ENCODE measurements at places on chromosomes 16 and 17.

DNA sequence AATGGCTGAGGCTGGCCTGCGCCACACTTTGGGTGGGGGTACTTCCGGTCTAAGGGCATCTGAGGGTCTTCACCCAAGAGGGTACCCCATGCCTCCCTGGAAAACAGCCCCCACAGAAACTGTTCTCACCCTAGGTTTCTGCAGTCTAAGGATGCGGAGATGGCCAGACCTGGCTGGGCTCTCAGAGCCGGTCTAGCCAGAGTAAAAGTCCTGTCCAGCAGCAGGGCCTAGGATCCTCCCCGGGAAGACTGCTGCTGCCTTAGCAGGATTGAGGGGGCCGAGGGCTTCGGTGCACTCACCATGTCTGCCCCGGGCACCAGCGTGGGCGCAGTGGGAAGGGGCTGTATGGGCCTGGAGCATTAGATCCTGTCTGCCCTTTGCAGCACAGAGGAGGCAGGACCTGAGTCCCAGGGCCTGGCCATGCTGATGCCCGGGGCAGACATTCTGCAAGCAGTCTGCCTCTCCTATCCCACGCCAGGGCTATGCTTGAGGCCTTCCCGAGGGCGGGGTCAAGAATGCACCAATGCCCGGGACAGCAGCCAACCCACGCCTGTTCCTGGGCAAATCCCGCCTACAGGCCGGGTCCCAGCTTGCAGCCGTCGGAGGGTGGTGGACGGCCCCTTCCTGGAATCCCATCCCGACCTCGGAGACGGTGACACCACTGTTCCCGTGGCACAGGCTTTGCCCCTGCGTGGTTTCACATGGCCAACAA is 54.7 kb downstream of the CBFA2T3 start:
- DNase-seq: peak; percentile 44

DNA sequence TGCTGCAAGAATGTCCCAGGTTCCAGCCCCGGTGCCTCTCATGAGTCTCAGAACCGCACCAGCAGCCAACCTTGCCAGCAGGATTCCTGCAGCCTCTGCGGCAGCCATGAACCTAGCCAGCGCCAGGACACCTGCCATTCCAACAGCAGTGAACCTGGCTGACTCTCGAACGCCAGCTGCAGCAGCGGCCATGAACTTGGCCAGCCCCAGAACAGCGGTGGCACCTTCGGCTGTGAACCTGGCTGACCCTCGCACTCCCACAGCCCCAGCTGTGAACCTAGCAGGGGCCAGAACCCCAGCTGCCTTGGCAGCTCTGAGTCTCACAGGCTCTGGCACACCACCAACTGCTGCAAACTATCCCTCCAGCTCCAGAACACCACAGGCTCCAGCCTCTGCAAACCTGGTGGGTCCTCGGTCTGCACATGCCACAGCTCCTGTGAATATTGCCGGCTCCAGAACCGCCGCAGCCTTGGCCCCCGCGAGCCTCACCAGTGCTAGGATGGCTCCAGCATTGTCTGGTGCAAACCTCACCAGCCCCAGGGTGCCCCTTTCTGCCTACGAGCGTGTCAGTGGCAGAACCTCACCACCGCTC is 9.8 kb downstream of the ELOB start:
- DNase-seq: no peak

GRCh38 chr16:85996843-85997242 is 97.9 kb downstream of the IRF8 start:
- no peak for DNase-seq

GRCh38 chr16:66275775-66276428 is 90.6 kb upstream of the CDH5 start:
- peak; percentile 33 for DNase-seq

DNA sequence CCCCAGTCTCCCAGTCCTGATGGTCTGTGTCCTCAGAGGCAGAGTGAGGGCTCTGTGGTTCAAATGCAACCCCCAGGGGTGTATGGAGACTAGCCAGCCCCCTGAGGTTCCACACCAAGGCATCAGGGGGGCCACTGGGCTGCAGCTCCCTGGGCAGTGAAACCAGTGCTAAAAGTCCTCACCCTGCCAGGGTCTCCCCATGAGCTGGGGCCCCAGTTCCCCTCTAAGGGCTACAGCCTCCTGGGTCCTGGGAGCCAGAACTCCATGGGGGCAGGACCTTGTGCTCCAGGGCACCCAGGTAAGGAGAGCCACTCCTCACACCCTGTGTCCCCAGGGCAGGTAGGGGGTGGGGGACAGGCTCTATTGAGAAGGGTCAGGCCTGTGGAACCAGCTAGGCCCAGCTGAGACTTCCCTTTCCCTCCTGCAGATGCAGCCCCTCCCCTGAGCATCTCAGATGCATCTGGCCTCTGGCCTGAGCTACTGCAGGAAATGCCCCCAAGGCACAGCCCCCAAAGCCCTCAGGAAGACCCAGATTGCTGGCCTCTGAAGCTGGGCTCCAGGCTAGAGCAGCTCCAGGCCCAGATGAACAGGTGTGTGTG is 6.4 kb upstream of the DCAF7 start:
- no peak for DNase-seq

GRCh38 chr17:3641717-3642486 is 5.3 kb downstream of the CTNS start:
- DNase-seq: no peak

GRCh38 chr17:2883544-2884213 is 87.4 kb downstream of the RAP1GAP2 start:
- no peak for DNase-seq

DNA sequence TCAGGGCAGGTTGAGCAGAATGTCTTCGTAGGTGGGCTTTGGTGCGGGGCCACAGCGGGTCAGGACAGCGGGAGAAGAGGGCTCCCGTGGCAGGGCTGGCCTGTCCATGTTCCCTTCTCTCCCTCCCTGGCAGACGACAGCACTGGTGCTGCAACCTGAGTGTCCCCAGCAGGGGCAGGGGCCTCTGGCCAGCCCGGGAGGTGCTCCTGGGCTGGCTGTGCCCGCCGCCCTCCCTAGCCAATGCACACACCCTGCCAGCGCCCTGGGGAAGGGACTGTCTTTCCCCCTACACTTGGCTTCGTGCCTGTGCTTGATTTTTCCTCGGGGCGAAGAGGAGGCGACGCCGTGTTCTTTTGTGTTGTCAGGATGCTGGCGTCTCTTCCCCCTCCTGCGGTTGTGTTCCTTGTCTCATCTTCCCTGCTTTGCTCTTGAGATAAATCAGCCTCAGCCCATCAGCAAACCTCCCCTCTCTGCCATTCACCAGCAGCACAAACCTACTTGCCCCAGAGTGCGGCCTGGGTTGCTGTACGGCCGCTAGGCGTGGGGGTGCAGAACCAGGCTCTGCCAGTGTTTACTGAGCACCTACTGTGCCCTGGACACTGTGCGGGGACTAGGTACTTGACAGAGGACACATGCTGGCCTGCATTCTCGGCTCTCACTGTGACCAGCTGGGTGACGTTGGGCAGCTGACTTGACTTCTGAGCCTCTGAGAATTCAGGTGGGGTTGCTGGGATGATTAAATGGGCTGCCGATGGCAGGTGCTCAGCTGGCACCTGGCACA is 237.3 kb upstream of the CIBAR2 start:
- DNase-seq: no peak

GRCh38 chr16:6206080-6206479 is 1108.5 kb upstream of the EEF2KMT start:
- peak; percentile 21 for DNase-seq

DNA sequence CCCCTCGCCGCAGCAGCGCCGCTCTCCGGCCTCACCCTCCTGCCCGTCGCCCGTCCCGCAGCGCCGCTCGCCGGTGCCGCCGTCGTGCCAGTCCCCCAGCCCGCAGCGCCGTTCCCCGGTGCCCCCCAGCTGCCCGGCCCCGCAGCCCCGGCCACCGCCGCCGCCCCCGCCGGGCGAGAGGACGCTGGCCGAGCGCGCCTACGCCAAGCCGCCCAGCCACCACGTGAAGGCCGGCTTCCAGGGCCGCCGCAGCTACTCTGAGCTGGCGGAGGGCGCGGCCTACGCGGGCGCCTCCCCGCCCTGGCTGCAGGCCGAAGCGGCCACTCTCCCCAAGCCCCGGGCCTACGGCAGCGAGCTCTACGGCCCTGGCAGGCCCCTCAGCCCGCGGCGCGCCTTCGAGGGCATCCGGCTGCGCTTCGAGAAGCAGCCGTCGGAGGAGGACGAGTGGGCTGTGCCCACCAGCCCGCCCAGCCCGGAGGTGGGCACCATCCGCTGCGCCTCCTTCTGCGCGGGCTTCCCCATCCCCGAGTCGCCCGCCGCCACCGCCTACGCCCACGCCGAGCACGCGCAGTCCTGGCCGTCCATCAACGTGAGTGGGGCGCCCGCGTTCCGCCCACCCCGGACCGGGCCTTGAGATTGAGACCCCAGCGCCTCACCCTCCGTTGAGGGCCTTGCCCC is 15.0 kb downstream of the TBKBP1 start:
- peak; percentile 71 for DNase-seq

DNA sequence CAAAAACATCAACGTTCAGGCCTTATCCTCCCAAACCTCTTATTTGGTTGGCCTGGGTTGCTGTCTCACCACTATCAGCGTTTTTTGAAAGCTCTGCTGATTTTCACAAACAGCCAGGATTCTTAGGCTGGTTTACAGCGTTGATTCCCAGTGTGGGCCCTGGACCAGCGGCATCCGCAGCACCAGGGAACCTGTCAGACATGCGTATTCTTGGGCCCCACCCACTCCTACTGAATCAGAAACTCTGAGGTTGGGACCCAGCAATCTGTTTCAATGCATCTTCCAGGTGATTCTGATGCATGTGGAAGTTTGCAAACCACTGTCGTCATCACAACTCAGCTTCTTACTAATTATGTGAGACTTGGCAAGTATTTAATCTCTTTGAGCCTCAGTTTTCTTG is 58.5 kb downstream of the RGS9 start:
- no peak for DNase-seq

DNA sequence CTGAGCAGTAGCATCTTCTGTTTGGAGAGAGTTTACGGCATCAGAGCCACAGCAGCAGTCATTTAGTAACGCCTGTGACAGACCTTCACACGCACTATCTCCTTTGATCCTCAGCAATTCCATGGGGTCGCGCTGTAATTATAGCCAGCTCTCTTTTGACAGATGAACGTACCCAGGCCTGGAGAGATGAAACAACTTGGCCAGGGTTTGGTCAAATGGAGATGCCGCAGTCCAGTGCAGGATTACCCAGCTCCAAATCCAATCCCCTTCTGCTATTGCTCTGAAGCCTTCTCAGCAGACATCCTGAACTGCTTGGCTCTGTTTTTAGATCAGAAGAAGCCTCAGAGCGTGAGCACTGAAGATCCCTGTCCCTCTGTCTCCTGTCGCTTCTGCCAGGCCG is 83.9 kb downstream of the SOX9 start:
- DNase-seq: no peak

GRCh38 chr16:56787167-56787566 is 57.2 kb downstream of the NUP93 start:
- DNase-seq: no peak

GRCh38 chr17:50184611-50185398 is 16.6 kb downstream of the COL1A1 start:
- DNase-seq: no peak

DNA sequence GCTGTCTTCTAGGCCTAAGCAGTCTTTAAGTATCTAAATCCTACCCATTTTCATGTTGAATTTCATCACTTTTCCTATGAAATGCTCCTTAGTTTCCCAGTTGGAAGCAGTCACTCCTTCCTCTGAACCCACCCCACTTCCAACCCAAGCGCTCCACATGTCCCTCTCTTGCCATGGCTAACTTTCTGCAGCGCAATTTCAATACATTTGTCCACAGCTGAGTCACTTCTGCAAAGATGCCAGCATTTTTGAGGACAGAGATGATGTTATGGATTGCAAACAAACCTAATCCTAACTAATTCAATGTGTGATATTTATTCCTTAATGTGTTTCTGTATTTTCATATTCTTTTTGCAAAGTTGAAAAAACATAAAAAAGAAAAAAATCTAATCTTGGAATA is 71.7 kb downstream of the HLF start:
- no peak for DNase-seq

- no peak for DNase-seq
These were observed 7.9 kb downstream of the CMTM3 start for GRCh38 chr16:66612422-66612821.

DNA sequence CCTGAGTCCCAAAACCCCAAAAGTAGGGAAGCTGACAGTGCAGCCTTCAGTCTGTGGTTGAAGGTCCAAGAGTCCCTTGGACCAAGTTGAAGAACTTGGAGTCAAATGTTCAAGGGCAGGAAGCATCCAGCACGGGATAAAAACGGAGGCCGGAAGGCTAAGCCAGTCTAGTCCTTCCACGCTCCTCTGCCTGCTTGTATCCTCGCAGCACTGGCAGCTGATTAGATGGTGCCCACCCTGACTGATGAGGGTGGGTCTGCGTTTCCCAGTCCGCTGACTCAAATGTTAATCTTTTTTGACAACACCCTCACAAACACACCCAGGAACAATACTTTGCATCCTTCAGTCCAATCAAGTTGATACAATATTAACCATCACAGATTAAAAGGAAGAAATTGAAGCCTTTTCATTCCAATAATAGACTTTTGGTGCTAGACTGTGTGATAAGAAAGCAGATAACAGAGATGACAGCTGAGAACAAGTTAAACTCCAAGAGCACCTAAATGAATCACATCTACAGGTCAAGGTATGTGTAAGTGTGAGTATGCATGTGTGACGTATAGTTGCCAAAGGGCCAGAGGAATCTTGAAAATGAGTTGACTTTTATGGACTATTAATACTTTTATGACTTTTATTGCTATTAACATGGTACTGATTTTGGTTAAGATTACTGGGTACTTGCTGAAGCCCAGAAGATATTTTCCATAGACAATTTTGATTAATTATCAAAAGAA is 933.5 kb upstream of the SOX9 start:
- DNase-seq: no peak

Data from thyroid gland (tissue), 4 donors.